EH (cell line): ENCODE measurements at places on chromosomes 13 and 19.

DNA sequence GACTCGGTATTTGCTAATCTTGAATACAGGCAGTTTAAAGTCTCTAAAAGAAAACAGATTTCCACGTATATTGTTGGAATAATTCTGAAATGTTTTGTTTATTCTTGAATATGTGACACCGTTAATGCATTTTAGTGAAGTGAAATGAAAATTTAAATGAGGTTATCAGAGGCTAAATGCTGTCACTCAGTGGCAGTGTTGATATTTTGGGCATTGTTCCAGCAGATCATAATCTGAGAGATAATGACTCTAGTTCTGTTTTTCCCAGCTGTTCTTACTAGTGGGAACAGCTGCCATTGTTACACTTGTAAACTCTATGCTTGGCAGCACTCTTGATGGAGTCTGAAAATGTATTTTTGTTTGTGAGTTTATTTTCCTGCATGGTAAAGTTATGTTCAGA, 365.6 kb upstream of the SLC10A2 start:
- DNase-seq: no peak

GRCh38 chr19:56085571-56086275, 35.4 kb downstream of the ZNF787 start:
- no peak for DNase-seq

DNA sequence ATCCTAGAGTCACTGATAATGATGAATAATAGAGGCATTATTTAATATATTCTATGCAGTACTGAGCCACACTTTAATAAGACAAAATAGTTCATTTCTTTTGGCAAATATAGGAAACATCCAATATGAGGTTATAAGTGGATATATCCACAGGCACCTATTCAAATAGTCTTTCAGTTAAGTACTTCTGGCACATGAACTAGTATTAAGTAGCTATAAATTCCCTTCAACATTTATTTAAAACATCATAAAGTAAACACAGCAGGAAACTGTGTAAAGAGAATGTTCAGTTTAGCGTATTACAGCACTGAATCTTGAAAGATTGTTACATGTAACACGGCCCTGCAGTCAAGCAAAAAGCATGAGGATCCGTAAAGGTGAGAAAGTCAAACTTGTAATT, 463.3 kb upstream of the KLF12 start:
- no peak for DNase-seq

DNA sequence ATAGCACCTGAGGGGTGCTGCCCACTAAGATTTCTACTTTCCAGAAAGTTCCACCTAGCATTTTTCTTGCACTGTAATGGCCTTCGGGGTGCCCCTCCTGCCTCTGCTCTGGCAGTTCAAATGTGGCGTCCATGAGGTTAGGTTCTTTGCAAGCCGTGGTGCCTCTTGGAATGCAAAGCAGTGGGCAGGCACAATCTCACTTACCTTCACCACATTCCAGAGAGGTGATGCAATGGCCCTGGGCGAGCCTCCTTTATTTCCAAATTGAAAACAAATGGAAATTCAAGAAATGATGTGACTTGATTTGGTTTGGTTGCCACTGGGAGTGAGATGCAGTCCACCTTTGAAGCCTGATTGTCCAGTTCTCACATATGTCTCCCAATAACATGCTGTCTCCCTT, 46.9 kb downstream of the FGF9 start:
- DNase-seq: no peak

- no peak for DNase-seq
Observed at GRCh38 chr13:31115616-31116015, 46.1 kb downstream of the HSPH1 start.

- DNase-seq: no peak
Observed at GRCh38 chr13:95226932-95227695, 74.1 kb downstream of the ABCC4 start.

DNA sequence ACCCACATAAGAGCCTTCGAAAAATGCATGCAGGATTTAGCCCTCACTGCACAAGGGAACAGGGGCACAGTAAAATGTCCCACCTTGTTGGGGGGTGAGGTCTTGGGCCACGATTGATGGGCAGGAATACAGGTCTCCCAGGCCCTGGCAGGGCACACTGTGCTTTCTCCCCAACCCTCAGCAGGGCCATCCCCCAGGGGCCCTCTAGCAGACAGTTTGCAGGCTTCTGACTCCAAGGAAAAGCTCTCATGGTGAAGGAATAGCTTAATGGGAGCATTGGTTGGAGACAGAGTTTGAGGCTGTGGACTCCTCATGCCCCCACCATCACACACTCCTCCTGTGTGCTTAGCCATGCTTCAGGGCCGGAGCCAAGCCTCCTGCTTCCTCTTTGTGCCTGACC, 484.6 kb downstream of the ZNF536 start:
- DNase-seq: no peak

DNA sequence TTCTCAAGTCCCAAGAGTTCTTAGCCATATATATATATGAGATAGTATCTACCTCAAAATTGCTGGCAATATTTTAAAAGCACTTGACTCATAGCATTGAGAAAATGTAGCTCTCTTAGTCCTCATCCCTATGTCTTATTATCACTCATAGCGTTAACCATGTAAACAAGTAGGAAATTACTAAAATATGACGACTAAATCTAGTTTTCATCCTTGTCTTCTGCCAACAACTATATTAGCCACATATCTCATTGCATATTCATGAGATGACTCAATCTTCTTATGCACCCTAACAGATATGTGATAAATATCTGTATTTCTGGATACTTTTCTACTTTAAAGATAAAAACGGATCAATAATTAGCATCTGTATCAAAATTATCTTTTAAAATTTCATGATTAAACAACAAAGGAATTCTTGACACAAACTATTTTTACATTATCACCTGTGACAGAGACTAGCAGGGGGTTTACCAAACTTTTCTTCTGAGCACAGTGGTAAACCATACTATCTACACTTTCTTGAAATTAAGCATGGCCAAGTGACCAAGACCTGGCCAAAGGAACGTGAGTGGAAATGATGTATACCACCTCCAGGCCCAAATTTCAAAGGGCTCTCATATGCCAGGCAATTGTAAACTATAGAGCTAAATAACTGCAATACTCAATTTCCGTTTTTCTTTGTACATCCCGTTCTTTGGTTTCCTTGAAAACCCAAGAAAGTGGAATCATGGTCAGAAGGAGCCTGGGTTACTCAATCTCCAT, 45.7 kb downstream of the ZC3H13 start:
- no peak for DNase-seq

DNA sequence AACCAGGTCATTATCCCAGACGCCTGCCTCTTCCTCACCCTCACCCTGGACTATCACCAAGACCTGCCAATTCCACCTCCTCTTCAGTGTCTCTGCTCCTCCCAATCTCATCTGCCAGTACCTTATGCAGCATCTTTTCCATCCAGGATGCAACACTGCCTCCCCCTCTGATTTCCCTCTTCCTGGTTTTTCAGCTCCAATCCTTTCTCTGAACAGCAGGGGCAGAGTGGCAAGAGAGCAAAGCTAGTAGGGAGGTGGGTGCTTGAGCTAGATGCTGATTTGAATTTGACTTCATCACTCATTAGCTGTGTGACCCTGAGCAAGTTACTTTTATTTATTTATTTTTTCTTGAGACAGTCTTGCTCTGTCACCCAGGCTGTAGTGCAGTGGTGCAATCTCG, 25.6 kb upstream of the CABP5 start:
- DNase-seq: no peak

DNA sequence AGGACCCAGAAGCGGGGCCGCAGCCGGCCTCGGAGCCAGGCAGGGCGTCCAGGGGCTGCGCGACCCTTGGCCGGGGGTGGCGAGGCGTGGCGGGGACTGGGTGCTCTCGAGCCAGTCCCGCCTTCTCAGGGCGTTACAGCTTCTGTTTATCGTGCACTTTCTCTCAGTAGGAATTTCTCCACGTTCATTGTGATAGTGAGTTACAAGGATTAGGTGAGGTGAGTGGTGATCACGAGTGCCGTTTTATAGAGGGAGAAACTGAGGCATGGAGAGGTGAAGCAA, 600 bp downstream of the AP1M1 start:
- no peak for DNase-seq

- no peak for DNase-seq
Observed at GRCh38 chr13:41543664-41544300, 86.4 kb downstream of the RGCC start.

DNA sequence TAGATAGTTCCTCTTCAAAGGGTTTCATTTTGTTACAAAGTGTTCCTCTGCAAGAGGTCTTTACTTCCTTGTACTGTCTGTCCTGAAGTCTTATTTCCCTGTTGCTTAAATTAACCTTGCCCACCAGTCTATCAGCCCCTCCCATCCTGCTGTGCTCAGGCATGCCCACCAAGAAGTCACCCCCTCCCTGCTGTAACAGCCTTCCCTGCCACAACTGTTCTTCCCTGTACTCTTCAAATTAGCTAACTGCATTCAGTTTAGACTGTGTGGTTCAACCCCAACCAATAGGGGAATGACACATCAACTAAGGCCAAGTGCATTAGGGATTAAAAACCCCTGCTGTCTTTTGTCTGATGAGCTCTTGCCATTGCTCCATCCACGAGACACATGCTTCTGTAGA, 34.4 kb upstream of the ZNF562 start:
- no peak for DNase-seq

- no peak for DNase-seq
Observed at GRCh38 chr19:33261511-33262189, 36.0 kb upstream of the SLC7A10 start.

GRCh38 chr13:48709213-48709612, 55.5 kb downstream of the CYSLTR2 start:
- DNase-seq: no peak

DNA sequence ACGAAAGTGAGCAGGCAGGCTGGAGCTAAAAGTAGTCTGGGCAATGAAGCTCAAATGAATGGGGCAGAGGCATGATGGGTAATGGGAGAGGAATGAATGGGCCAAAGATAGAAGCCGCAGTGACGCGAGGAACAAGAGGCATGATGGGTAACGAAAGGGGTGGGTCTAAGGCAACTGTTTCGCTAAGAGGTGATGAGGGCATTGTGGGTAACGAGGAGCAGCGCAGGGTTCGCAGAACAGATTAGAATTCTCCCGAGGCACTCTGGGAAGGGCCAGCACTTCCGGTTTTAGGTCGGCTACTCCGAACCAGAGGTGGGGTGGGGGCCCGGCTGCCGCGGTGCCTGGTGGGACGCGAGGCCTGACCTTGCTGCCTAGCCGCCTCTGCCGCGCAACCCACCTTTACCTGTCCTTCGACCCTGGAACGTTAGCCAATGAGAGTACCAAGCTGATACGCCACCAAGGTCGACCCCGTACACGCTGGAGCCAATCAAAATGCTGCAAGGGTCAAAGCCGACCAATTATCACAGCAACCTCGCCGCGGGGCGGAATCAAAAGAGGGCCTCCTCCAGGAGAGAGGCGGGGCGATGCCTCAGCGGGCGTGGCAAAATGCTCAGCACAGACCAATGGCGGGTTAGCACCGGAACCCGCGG, 563 bp upstream of the TOMM40 start:
- peak; percentile 100 for DNase-seq

- DNase-seq: no peak
Observed at GRCh38 chr13:40126306-40127085, 471.0 kb downstream of the COG6 start.

DNA sequence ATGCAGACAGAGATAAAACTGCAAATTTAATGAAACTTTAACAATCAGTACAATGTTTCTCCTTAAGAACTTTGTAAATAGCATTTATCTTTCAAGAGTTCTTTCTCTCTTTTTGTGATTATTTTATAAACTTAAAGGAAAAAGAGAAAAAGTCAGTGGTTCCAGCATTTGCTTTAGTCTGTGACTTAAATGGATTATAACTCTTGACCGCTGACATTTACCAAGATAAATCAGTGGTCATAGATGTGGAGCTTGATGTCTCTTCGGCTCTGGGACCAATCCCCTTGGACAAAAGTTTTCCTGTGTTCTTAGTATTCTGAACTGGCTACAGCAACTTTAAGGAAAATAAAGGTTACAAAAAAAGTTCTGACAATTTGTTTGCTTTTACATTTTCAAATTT, 162.6 kb downstream of the TM9SF2 start:
- no peak for DNase-seq

DNA sequence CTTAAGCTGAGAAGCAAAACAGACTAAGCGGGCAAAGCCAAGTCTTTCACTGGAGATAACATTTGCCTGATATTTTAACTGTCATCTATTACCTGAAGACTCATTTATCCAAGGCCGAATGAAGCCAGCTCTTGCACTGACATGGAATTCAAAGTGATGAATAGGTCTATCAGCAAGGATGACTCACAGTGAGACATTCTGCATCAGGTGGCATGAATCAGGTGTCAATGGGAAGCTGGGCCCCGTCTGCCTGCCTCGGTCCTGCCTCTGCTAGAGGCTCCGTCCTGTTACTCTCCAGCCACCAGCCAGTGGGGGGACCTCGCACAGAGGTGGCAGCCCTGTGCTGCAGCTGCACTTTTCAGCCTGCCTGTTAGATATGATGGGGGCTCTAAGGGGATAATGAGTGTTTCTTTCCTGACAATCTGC, 23.5 kb downstream of the STARD13 start:
- DNase-seq: peak; percentile 26

GRCh38 chr13:74136084-74136658, 2.0 kb upstream of the KLF12 start:
- peak; percentile 62 for DNase-seq

- DNase-seq: peak; percentile 67
Observed at GRCh38 chr19:58059003-58059670, at the start of gene ZNF135. Gene ZNF135, plus strand, starts transcription at chr19:58059282. Its CDS starts 721 bp downstream, at chr19:58060003.

DNA sequence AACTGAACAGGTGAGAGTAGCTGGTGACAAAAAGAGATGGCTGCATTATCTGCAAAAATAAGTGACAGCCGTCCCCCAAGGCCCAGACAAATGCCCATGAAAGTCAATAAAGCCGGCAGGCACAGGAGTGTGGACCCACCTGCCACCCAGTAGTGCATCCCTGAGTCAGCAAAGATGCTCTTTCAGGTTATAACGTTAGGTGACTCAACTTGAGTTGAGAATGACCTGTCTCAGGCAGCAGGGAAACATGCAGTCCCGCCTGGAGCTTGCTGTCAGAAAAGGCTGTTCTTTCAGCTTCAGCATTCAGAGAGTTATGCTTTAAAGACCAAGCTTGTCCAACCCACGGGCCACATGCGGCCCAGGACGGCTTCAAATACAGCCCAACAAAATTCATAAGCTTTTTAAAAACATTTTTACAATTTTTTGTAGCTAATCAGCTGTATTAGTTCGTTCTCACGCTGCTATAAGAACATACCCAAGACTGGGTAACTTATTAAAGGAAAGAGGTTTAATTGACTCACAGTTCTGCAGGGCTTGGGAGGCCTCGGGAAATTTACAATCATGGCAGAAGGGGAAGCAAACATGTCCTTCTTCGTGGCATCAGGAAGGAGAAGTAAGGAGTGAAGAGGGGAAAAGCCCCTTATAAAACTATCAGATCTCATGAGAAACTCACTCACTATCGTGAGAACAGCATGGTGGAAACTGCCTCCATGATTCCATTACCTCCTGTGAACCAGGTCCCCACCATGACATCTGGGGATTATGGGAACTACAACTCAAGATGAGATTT, 110.4 kb downstream of the RAB20 start:
- DNase-seq: no peak

DNA sequence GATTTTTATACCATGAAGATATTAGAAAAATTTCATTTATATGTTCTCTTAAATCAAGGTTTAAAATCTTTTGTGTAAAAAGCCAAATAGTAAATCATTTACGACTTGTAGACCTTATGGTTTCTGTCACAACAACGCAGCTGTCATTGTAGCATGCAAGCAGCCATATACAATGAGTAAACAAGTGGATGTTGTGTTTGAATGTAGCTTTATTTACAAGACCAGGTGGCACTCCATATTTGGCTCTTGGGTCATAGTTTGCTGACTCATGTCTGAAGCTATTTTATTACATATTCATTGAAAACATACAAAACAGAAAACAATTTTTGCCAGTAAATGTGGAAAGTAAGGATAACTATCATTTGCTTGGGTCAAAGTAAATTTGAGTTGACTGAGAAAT, 930.8 kb downstream of the SLITRK5 start:
- DNase-seq: no peak

- DNase-seq: peak; percentile 12
Observed at GRCh38 chr13:103006641-103007426, 59.4 kb downstream of the SLC10A2 start.
